Suprapubic skin (tissue), 4 donors: ENCODE measurements at places on chromosomes 12 and 14.

DNA sequence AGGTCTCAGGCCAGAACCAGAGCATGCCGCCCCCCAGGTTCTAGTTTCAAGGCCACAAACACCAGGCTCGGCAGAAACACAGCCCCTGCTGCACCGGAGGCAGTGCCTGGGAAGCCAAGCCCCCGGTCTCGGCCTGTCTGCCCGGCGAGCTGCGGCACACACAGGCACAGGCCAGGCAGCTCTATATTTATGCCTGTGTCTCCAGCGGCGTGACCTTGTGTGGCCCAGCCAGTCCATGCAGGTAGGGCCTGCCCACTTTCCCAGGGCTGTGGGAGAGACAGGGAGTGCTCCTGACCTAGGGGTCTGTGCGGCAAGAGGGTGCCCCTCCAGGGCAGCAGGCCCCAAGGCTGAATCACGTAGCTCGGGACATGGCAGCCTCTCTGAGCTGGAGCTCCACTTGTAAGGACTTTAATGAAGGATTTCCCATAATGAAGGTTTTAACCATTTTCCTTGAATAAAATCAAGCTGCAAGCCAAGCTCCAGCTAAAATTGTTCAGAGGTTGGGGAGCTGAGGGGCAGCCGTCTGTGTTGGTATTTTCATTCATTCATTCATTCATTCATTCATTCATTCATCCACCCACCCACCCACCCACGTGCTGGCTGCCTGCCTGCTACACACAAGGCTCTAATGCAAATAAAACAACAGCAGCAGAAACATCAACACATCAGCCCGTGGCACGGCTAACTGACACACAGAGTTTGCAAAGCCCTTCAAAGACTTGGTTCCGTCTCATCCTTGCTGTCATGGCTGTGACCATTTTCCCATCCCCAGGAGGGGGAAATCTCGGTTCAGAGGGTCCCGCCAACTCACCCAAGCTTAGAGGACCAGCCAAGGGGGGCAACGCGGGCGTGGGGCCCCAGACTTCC lies 92.0 kb downstream of the RFLNA start:
- H3K27ac ChIP-seq, result peak overlapping the region; percentile 91
- peaks cover 81% of the 10 kb centered on the region for H3K4me1 ChIP-seq
- H3K4me3 ChIP-seq, result peak overlapping the region; percentile 61
- H3K36me3 ChIP-seq, result peaks cover 41% of the 10 kb centered on the region
- no peak for DNase-seq

- H3K27me3 ChIP-seq, result no peaks in the 10 kb centered on the region
- no peaks in the 10 kb centered on the region for H3K4me1 ChIP-seq
- H3K4me3 ChIP-seq, result no peak overlapping the region
- peaks cover 77% of the 10 kb centered on the region for H3K36me3 ChIP-seq
These were observed 15.9 kb downstream of the ANKRD13A start for GRCh38 chr12:110015132-110015531.

GRCh38 chr12:92070864-92071445 lies 74.7 kb downstream of the BTG1 start:
- no peak overlapping the region for H3K4me3 ChIP-seq
- no peak for DNase-seq
- peaks cover 24% of the 10 kb centered on the region for H3K4me1 ChIP-seq
- no peaks in the 10 kb centered on the region for H3K27me3 ChIP-seq

GRCh38 chr14:77098529-77099353 lies 683 bp downstream of the CIPC start:
- H3K4me3 ChIP-seq, result peak overlapping the region; percentile 97
- H3K27ac ChIP-seq, result peak overlapping the region; percentile 99
- peaks cover 74% of the 10 kb centered on the region for H3K4me1 ChIP-seq
- H3K36me3 ChIP-seq, result no peaks in the 10 kb centered on the region
- DNase-seq, result peak; percentile 87

- no peaks in the 10 kb centered on the region for H3K36me3 ChIP-seq
- peaks cover 45% of the 10 kb centered on the region for H3K4me1 ChIP-seq
- H3K27ac ChIP-seq, result peak overlapping the region; percentile 100
- no peak for DNase-seq
- H3K4me3 ChIP-seq, result peak overlapping the region; percentile 88
These were observed 1.1 kb downstream of the ARID2 start for GRCh38 chr12:45730348-45731189.

DNA sequence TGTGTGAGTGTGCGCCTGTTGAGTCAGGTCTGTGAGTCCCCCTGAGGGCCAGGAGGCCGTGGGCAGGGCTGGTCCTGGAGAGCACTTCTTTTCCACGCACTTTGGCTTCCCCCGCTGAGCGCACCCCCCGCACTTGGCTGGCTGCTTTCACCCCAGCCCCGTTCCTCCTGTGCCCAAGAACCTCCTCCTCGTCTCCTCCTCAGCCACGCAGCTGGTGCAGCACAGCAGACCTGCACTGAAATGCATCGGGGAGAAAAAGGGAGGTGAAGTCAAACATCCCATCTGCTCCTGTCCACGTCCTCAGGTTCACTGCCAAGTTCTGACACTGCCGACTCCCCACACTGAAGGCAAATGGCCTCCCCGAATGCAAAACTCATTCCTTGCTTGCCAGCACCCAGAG lies 362.7 kb upstream of the SFSWAP start:
- H3K4me1 ChIP-seq, result no peaks in the 10 kb centered on the region
- no peak for DNase-seq
- peaks cover 54% of the 10 kb centered on the region for H3K27me3 ChIP-seq
- no peak overlapping the region for H3K4me3 ChIP-seq

GRCh38 chr12:124568431-124569374 lies 1.3 kb upstream of the NCOR2 start:
- peaks cover 46% of the 10 kb centered on the region for H3K4me1 ChIP-seq
- no peaks in the 10 kb centered on the region for H3K27me3 ChIP-seq
- H3K27ac ChIP-seq, result peak overlapping the region; percentile 83
- no peaks in the 10 kb centered on the region for H3K36me3 ChIP-seq

- H3K36me3 ChIP-seq, result no peaks in the 10 kb centered on the region
- no peaks in the 10 kb centered on the region for H3K27me3 ChIP-seq
- no peak overlapping the region for H3K27ac ChIP-seq
These were observed 313.3 kb upstream of the SFSWAP start for GRCh38 chr12:131397493-131398181.

DNA sequence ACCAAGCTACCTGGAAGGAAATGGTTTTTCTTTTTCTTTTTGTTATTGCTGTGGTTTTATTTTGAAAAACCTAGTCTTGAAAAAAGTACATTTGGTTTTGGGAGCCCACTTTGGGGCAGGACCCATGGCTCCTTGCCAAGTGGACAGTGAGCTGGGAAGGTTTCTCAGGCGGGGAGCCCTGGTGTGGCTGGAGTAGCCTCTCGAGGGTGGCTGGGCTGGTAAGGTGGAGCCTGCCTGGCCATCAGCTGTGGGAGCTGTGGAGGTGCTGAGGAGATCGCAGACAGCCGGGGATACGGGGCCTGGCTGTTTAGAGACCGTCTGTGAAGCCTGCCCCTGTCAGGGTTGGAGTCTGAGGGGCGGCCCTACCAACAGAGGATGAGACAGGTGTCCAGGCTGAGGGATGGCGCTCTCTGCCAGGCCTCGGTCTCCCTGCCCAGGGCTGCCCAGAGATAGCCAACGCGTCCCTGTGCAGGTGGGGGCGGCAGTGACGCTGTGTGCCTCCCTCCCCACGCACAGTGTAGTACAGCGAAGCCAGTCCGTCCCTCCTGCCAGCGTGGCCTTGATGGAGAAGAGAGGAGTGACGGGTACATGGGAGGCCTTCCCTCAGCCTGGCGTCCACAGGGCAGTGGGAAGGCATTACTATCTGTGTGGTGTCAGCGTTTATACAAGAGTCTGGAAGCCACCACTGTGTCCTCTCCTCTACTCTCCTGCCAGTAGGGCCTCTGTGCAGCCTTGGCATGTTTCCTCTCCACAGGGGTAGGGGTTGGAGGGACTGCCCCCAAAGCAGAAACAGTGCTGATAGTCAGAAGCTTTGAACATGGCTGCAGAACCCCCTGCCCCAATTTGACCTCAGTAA lies 5.9 kb downstream of the RIN3 start:
- no peak overlapping the region for H3K27ac ChIP-seq
- DNase-seq, result no peak
- peaks cover 3% of the 10 kb centered on the region for H3K4me1 ChIP-seq
- H3K36me3 ChIP-seq, result no peaks in the 10 kb centered on the region
- H3K4me3 ChIP-seq, result no peak overlapping the region

GRCh38 chr14:91875525-91876286 lies 8.4 kb upstream of the TC2N start:
- no peaks in the 10 kb centered on the region for H3K27me3 ChIP-seq
- H3K4me3 ChIP-seq, result no peak overlapping the region
- H3K4me1 ChIP-seq, result peaks cover 26% of the 10 kb centered on the region
- no peak overlapping the region for H3K27ac ChIP-seq

- H3K27ac ChIP-seq, result no peak overlapping the region
- no peaks in the 10 kb centered on the region for H3K4me1 ChIP-seq
- H3K4me3 ChIP-seq, result no peak overlapping the region
- no peak for DNase-seq
- no peaks in the 10 kb centered on the region for H3K27me3 ChIP-seq
These were observed 1169.4 kb downstream of the GALC start for GRCh38 chr14:86823581-86823980.

DNA sequence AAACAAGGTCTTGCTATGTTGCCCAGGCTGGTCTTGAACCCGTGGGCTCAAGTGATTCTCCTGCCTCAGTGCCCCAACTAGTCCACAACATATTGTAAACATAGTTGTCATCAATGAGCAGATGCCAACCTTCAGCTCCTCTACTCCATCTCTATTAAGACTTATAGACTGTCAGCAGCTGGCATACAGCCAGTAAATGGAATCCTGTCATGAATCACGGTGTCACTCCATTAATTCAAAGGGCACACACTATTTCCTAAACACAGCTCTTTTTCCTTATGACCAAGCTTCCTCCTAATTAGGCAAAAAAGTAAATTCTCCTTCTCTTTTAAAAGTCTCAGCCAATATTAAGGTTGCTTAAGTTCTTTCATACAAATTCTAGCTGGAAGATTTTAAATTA lies 111.2 kb downstream of the ITPR2 start:
- H3K36me3 ChIP-seq, result no peaks in the 10 kb centered on the region
- peaks cover 23% of the 10 kb centered on the region for H3K4me1 ChIP-seq
- no peak overlapping the region for H3K4me3 ChIP-seq
- no peak for DNase-seq
- H3K27me3 ChIP-seq, result no peaks in the 10 kb centered on the region

DNA sequence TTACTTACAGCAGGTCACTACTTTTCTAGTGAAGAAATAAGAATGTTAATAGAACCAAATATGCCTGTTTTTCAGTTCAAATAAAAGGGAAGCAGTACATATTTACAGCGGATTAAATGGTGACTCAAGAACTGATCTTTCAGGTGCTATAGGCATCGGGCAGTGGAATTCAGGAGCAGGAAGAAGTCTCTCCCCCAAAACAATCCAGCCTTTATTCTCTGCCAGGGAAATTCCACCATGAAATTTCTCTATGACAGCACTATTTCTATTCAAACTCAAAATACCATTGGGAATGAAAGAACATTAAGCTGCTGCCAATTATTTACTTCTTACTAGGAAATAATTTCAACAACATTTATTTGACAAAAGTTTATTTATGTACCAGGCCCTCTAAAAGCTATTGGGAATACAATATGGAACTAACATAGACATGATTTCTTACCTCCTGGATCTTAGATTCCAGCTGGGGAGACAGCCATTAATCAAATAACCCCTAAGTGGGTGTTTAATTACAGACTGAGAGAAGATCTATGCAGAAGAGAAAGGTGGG lies 60.3 kb upstream of the KRR1 start:
- DNase-seq, result no peak
- no peaks in the 10 kb centered on the region for H3K36me3 ChIP-seq
- H3K27me3 ChIP-seq, result no peaks in the 10 kb centered on the region

DNA sequence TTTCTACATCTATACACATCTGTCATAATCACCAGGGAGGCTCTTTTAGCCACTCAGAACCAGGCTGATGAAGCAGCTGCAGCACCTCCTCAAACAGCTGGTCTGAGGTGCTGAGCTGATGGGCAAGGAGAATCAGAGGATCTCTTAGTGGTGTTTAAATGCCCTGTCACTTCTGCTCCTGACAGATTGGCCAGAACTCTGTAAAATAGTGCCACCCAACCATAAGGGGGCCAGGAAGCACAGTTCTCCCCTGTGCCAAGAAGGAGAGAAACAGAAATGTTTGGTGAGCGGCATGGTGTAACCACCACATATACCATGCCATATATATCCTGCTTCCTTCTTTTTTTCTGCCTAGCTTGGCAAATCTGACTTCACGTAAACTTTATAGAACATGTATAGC lies 12.8 kb downstream of the SOCS2 start:
- no peak overlapping the region for H3K4me3 ChIP-seq
- peaks cover 3% of the 10 kb centered on the region for H3K27me3 ChIP-seq
- no peaks in the 10 kb centered on the region for H3K36me3 ChIP-seq
- DNase-seq, result no peak
- H3K4me1 ChIP-seq, result no peaks in the 10 kb centered on the region

- H3K4me3 ChIP-seq, result peak overlapping the region; percentile 51
- H3K27ac ChIP-seq, result no peak overlapping the region
- no peak for DNase-seq
- no peaks in the 10 kb centered on the region for H3K36me3 ChIP-seq
These were observed 1.2 kb downstream of the SLC24A4 start for GRCh38 chr14:92323916-92324818.

GRCh38 chr12:48775991-48776649 lies 12.8 kb downstream of the ADCY6 start:
- H3K4me3 ChIP-seq, result no peak overlapping the region
- peaks cover 19% of the 10 kb centered on the region for H3K4me1 ChIP-seq
- no peak for DNase-seq
- no peaks in the 10 kb centered on the region for H3K27me3 ChIP-seq

GRCh38 chr14:95609398-95609990 lies 74.6 kb downstream of the GLRX5 start:
- H3K36me3 ChIP-seq, result no peaks in the 10 kb centered on the region
- no peak overlapping the region for H3K27ac ChIP-seq
- H3K27me3 ChIP-seq, result peaks cover 58% of the 10 kb centered on the region
- H3K4me1 ChIP-seq, result no peaks in the 10 kb centered on the region
- DNase-seq, result no peak

GRCh38 chr12:31740628-31741027 lies 11.8 kb upstream of the AMN1 start:
- no peak overlapping the region for H3K27ac ChIP-seq
- peaks cover 7% of the 10 kb centered on the region for H3K4me1 ChIP-seq
- no peak overlapping the region for H3K4me3 ChIP-seq
- H3K27me3 ChIP-seq, result no peaks in the 10 kb centered on the region
- no peak for DNase-seq

GRCh38 chr12:42468341-42468821 lies 121.2 kb downstream of the PRICKLE1 start:
- H3K4me1 ChIP-seq, result peaks cover 2% of the 10 kb centered on the region
- no peaks in the 10 kb centered on the region for H3K27me3 ChIP-seq
- no peak overlapping the region for H3K27ac ChIP-seq
- H3K4me3 ChIP-seq, result no peak overlapping the region
- no peak for DNase-seq

- no peak overlapping the region for H3K27ac ChIP-seq
- peaks cover 29% of the 10 kb centered on the region for H3K4me1 ChIP-seq
- peaks cover 11% of the 10 kb centered on the region for H3K36me3 ChIP-seq
- no peaks in the 10 kb centered on the region for H3K27me3 ChIP-seq
- no peak overlapping the region for H3K4me3 ChIP-seq
These were observed 229.4 kb upstream of the RGS6 start for GRCh38 chr14:71702786-71703185.

GRCh38 chr12:57614178-57614947 lies 3.1 kb downstream of the ARHGEF25 start:
- peaks cover 2% of the 10 kb centered on the region for H3K36me3 ChIP-seq
- peak; percentile 66 for DNase-seq
- H3K4me3 ChIP-seq, result no peak overlapping the region
- H3K4me1 ChIP-seq, result peaks cover 30% of the 10 kb centered on the region
- peaks cover 31% of the 10 kb centered on the region for H3K27me3 ChIP-seq
